ENCODE measurements at places on chromosomes 5 and 9.
A peak's percentile ranks its signal among the peaks of the same experiment; 100 is the strongest.

DNA sequence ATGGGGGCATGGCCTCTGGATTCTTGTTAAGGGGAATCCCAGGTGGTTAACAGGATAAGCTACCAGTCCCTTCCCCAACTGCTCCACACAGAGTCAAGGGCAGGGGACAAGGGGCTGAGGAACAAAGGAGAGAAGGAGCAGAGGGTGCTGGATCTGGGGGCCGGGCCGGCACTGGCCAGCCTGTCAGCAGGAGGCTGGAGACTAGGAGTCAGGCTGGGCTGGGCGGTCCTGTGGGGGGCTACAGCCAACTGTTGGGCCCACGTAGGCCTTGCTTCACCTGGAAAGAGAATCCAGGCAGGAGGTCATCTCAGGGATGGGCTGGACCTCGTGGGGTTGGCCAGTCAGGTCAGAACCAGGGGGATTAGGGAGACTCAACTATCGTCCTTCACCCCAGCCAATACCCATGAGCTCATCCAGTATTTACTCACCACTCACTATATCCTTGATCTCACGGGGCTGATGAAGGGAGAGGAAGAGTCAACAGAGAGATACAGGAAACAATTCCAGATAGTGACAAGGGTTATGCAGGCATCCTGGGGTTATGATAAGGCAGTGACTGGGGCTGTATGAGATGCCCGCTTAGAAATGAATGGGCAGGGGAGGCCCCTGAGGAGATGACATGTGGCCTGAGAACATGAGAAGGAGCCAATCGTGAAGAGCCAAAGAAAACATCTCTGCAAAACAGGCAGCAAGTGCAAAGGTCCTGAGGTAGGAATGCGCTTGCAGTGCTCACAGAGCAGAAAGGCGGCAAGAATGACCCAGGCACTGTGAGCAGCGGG, 47.9 kb upstream of the SLC25A51 start:
- DNase-seq, result no peak

- DNase-seq, result no peak
Observed at GRCh38 chr5:135342551-135342875, 56.5 kb downstream of the MACROH2A1 start.

GRCh38 chr9:76136986-76137385, 246.5 kb downstream of the PCSK5 start:
- DNase-seq, result no peak

DNA sequence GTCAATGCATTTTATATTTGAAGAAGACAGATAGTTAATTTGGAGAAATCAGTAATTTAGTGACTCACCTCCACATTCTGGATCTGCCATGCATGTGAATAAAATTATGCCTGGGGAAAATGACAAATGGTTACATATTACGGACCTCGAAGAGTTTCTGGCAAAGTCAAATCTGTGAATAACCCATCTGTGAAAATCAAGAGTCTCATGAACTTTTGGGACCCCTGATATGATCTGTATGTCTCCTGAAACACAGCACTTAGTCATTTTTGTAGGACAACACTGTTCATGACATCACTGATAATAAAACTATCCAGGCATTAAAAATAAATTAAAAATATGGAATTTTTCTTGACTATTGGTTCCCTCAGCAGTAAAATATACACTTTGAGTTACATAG, 584.5 kb downstream of the TLE4 start:
- no peak for DNase-seq

DNA sequence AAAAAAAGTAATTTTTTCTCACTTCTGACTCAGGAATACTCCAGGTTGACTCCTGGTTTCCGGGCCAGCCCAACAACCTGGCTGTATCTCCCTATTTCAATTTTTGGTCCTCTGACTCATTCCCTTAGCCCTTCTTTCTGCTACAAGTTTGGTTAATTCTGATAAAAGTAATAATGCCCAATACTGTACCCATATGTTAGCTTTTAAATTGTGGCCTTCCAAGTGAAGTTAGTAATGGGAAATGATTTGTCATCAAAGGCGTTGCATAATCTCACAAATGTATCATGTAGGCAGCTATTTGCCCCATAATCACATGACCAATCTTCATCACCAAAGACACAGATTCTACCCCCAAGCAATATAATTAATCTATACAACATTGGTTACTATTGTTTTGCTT, 31.1 kb upstream of the BNC2 start:
- no peak for DNase-seq

DNA sequence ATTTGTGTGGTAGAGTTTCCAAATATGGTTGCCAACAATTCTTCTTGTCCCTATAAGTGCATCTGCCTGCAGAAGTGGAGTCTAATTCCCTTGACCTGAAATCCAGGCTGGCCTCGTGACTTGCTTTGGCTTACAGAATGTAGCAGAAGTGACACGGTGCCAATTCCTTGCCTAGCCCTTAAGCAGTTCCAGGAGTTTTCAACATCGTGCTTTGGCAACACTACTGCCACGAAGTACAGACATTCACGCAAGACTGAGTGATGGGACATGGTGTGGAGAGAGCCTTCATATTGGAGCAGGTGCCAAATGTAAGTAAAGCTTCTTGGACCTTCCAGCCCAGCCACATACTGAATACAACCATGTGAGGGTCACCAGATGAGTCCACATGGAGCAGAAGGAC, 92.9 kb upstream of the NEK6 start:
- DNase-seq, result peak; percentile 12

GRCh38 chr9:129933185-129934040, 98.2 kb downstream of the USP20 start:
- peak; percentile 56 for DNase-seq

GRCh38 chr5:98938464-98938863, 9.7 kb upstream of the CHD1 start:
- DNase-seq, result no peak
